Bronchial epithelial cell (primary cell): ENCODE measurements at places on chromosomes 2 and 18.

DNA sequence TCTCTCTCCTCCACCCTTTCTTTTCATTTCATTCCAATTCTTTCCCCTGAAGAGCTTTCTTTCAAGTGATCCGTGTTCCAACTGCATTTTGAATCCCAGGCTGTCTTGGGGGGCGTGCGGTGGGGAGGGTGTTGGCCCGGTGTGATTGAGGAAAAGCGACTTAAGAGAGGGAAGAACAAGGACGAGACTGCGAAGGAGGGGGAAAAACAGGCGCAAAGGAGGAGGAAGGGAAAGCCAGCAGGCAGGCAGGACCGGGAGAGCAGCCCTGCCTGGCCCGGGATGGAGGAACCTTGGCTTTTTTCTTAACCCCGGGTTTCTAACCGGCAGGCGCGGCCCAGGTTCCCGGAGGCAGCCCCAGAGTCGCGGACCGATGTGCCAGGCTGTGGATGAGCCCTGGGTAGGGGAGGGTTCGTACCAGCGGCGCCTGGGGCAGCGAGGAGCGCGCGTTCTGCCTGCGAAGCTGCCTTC is 1.3 kb downstream of the ADCYAP1 start:
- DNase-seq, result no peak

- DNase-seq, result no peak
These were observed 3.8 kb upstream of the SLC8A1 start for GRCh38 chr2:40455661-40456060.

DNA sequence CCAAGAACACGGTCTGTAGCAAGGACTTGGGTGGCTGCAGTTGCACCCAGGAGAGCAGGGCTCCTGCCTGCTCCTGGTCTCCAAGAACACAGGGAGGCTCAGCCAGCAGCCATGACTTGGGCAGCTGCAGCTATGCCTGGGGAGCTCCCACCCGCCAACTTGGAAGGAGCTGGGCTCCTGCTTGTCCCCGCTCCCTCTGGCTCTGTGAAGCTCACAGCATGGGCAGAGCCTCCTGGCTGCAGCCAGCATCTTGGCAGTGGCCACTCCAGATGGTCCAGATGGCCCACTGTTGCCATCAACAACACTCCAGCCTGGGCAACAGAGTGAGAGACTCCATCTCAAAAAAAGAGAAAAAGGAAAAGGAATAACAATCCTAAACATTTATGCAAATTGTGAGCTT is 5.2 kb downstream of the ZSCAN30 start:
- no peak for DNase-seq

DNA sequence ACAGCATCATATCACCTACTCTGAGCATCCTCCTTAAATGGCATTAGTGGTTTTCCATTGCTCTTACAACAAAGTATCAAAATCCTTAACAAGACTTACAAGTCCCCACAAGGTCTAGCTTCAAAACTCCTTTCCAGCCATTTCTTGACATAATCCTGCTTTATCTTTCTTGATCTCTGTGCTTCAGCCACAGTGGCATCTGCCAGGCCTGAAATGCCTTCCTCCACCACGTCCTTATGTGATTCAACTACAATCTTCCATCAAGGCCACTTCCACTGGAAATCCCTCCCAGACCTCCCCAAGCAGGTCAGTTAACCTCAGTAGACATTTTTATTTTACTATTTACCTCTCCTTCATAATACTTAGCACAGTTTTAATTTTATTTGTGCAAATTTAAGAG is 83.8 kb upstream of the CCDC150 start:
- DNase-seq, result no peak

DNA sequence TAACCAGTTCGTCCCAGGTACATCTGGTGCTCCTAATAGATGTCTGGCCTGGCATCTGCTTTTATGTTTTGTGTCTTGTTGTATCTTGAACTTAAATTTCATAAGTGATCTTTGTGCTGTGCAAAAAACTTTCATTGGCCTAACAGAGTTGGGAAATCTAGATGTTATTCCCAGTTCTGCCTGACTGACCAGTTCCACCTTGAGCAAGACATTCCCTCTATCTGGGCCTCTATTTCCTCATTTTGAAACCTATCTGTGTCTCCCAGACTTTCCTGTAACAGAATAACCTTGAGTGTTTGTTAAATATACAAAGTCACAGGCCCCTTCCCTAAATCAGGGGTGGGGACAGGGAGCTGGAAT is 90.5 kb upstream of the MSH2 start:
- peak; percentile 42 for DNase-seq

- DNase-seq, result peak; percentile 45
These were observed 1.3 kb downstream of the TANC1 start for GRCh38 chr2:158969715-158970240.

DNA sequence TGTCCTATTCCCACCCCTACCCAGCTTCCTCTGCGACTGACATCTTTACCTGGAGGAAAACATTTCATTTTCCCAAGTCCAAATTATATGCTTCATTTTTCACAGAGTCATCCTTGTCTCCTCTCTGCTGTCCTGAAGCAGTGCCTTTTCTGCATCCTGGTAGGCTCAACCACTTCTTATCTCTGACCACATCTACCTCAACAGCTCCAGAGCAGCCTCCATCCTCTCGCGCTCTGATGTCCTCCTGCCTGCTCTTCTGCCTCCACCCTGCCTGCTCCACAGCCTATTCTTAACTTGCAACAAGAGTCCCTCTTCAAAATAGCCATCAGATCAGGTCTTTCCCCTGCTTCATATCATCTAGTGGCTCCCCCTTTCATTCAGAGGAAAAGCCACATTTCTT is 457.1 kb downstream of the PARD3B start:
- no peak for DNase-seq

- no peak for DNase-seq
These were observed 58.6 kb downstream of the ODC1 start for GRCh38 chr2:10389573-10389972.

DNA sequence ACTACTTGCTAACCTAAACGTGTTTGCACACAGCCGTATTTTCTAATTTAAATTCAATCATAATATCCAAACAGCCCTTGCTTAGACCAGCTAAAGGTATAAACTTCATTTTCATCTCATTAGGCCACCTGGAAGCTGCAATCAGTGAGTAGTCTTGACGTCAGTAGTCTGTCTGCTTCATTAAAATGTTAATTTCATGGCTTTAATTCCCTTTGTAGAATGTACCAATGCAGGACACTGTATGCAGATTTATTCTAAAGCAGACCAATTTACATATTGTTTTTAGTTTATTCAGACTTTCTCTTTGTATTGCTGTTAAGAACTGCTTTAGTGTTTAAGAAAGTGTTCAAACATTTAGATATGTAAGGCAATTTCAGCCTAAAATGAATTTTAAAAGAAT is 158.2 kb downstream of the LCLAT1 start:
- no peak for DNase-seq

DNA sequence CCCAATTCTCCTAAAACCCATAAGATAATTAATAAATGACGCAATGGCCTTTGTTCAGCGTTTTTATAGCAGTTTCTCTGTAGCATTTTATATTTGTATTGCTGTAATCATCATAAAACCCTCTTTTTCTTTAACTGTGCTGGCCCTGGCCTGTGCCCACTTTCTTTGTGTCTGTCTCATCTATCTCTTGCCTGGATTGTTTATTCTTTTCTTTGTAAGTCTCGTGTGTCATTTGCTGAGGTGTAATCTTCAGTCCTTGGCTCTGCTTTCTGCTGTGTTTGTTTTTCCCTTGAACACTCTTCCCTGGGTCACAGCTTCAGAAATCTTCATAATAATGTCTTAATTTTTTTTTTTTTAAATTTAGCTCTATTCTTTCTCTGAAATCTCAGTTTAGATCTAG is 525.8 kb upstream of the LINC00305 start:
- no peak for DNase-seq

GRCh38 chr2:38547791-38548190 is 54.9 kb downstream of the HNRNPLL start:
- DNase-seq, result no peak
